Heart left ventricle (tissue), 16 donors: ENCODE measurements at places on chromosomes 4 and X. TPM values are rescaled to one million over a fixed set of nuclear protein-coding genes. Genes with fewer than 3 reads are reported as not detected.

GAGE1 gene
- total RNA-seq = not detected

CD99 gene
- total RNA-seq = 237 TPM

DNA sequence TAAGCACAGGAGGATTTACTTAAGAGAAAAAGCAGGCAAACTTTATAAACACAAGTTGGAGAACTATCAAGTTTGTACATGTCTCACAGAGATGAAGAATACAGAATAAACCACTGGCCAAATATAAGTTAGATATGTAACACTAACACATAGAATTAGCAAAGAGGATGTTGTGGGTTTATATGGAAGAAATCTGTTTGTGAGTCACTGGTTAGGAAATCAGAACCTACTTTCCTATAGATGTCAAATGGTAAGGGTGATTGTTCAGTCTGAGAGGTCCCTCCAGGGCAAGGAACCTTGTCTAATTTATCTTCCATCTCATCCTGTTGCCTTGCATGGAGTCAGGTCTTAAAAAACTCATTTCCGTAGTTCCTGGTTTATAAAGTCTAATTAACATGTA lies 14.8 kb upstream of the ART3 start:
- DNase-seq = no peak

DNA sequence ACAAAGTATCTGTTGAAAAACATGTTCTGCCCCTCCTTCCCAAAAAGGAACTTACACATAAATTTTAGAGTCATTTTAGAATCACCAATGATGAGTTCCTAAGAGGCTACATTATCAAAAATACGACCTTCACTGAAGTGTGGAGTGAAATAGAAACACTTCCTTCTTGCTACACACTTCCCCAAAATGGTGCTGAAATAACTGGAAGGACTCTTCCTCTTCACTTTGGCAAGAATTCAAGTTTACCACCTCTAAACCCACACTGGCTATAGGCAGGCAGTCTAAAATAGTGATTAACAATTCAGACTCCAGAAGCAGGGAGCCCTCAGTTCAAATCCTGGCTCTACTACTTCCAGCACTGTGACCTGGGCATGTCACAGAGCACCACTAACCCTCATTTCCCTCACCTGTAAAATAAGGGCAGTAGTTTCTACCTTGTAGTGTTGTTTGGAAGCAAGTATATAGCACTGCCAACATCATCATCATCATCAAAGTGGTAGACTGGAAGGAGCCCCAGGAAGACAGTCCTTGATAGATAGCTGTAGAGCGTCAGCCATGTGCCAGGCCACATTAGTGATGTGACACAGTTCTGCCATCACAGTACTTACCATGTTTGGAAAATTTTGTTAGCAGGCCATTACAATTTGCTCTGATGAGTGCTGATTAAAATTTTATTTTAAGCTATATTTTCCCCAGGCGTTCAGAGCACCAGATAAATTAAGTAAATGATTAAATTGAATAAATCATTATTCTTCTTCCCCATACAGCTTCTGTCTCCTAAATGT lies 103.3 kb downstream of the PARM1 start:
- DNase-seq = no peak

GRCh38 chr4:146957237-146957636 lies 11.6 kb upstream of the TTC29 start:
- no peak for DNase-seq

GRCh38 chrX:10457092-10457491 lies 163.3 kb downstream of the MID1 start:
- DNase-seq = peak; percentile 6

DNA sequence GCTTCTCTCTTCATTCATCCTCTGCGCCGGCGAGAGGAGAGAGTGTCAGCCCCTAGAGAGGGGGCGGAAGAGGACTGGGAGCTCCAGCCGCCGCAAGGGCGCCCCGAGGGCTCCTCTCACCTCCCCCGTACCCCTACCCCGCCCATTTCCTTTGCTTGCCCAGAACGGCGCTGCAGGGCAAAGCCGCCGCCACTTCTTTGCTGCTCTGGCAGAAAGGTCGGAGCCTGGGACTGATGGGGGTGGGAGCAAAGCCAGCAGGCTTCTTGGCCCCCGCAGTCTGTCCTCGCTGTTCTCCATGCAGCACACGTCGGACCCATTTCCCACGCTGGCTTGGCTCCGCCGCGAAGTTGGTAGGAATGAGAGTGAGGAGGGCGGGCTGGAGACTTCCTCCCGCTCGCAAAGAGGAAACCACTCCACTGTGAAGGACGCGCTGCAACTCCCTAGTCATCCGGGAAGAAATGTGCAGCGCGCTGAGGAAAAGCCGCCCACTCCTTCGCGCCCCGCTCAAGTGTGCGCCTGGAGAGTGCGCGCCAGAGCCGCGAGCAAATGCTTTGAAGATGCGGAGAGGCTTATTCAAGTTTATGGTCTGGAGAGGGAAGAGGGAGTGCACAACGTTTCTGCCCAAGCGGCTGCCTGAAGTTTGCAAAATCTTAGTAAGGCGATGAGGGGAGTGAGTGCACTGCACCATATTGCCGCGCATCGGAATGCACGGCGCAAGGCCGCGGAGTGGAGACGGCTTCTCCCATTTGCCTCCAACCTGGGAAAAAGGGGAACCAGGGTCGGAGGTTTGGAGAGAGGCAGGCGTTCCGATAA lies 2.8 kb upstream of the PCDH7 start:
- DNase-seq = peak; percentile 31

- DNase-seq = no peak
Observed at GRCh38 chr4:1473718-1474117, 67.5 kb upstream of the NKX1-1 start.

GRCh38 chr4:173508386-173509035 lies 21.5 kb downstream of the HAND2 start:
- DNase-seq = no peak

- DNase-seq = no peak
Observed at GRCh38 chrX:80285131-80285773, 135.0 kb upstream of the TENT5D start.

DNA sequence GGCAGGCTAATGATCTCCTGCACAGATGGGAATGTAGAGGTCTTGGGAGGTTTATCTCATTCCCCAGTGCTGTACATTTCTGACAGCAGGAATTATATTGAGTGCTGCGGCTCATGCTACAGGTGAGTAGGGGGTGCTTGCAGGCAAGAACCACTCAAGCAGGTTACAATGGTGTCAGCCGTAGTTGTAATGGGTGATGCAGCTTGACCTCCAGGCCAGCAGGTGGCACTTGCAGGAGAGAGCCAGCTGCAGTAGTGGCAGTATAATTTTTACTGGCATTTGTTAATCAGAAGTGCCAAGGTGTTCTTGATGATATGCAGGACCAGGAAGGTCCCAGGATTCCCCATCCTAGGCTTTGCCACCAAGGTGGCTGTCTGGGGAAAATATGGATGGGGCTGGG lies 759.6 kb upstream of the NDST4 start:
- no peak for DNase-seq
